Amniotic epithelial cell (primary cell): ENCODE measurements at places on chromosomes 2 and 18.
A peak's percentile ranks its signal among the peaks of the same experiment; 100 is the strongest.

GRCh38 chr2:39499336-39499735, 62.3 kb upstream of the MAP4K3 start:
- no peak for DNase-seq

DNA sequence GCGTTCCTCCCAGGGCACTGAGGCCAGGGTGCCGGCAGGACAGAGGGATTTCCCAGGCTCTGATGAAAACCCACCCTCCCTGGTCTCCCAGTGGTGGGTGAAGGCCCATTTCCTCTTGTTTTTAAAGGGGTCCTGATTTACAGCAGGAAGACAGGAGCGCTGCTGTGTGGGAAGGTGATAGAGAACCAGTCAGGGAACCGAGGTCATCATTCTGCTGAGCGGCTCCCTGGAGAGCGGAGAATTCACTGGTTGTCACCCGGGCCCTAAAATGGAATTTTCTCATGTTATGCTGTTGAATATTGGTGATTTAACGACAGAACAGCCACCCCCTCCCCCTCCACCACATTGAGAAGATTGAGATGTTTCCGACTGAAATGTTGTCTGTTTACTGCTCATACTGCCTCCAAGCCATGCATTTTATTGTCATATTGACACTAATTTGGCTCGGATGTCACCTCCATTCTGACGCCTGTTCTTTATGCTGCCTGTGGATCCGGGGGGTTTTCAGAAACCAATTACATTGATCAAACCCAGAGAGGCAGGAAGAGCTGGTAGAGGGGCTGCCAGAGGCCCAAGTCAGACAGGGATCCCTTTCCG, 225.2 kb downstream of the GLI2 start:
- no peak for DNase-seq

DNA sequence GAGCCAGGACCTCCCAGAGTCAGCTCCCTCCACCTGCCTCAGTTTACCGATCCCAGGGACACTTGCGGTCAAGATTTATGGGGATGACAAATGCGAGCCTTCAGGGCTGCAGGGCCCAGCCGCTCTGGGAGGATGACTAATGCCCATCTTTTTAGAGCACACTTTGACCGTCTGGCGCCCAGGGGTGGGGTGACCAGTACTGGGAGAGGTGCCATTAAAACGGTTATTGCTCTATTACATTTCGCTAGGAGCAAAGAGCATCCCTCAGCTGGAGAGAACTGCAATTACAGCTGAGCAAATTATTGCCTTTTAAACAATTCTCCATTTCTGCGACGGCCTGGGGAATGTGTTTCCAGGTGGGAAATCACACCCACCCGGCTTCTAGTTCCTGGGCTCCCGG, 42.6 kb upstream of the HPCAL1 start:
- no peak for DNase-seq

GRCh38 chr18:58640428-58640805, 11.5 kb upstream of the ALPK2 start:
- DNase-seq: peak; percentile 16

DNA sequence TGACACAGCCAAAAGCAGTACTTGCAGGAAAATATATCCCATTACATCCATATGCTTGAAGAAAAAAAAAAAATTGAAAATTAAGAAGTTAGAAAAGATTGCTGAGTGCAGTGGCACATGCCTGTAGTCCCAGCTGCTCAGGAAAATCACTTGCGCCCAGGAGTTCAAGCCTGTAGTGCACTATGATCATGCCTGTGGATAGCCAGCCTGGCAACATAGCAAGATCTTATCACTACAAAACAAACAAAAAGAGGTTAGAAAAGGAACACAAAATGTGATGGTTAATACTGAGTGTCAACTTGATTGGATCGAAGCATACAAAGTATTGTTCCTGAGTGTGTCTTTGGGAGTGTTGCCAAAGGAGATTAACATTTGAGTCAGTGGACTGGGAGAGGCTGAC, 361.9 kb downstream of the NYAP2 start:
- DNase-seq: no peak

DNA sequence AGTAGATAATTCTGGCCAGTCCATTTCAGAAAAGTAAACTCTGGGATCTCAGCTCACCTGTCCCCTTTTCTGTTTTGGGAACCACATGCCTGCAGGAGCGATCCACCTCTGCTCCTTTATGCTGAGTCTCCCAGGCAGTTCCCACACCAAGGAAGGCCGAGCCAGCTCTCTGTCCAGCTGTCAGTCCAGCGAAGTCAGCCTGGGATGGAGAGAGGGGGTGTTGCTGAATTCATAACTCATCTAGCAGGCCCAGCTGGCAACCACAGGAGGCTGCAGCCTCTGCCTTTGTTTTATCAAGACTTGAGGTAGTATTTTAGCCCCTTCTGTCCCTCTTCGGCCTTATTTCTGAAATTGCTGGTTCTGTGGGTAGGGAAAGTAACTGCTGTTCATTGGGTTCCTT, 209.9 kb downstream of the ARL4C start:
- DNase-seq: no peak

GRCh38 chr2:1758774-1759610, 14.7 kb upstream of the PXDN start:
- DNase-seq: no peak

GRCh38 chr2:8277921-8278571, 403.8 kb upstream of the ID2 start:
- DNase-seq: no peak

DNA sequence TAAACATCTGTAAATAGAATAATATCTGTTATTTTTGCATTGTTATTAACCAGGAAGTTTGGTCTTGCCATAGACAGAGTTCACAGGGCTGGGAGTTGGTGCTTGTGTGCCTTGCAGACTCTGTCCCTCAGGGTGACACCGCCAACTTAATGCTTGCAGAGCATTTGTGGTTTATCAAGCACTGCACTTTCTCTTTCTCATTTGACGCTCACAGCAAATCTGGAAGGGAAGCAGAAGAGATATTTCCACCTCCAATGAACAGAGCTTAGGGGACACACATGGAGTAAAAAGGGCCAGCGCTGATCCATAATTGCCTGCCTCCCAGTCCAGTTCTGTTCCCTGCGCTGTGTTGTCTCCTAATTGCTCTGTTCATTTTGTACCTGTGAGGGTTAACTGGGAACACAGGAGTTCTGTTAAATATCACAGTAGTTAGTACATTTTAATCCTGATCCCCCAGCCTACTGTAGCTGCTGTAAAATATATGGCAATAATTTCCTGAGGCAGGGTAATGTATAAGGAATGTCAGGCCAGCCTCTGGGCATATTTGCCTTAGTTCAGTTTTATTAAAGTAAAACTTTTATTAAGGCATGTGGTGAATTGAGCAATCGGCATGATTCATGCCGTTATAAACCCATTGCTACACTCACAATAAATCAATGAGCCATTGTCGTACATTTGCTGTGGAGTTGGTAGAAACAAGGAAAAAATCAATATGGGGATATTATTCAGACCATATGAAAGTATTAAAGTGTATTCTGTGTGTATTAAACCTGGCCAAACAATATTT, 182.5 kb upstream of the OSR1 start:
- DNase-seq: peak; percentile 92

- peak; percentile 98 for DNase-seq
Measured at GRCh38 chr2:74867841-74868658, 34.1 kb downstream of the HK2 start.

- peak; percentile 44 for DNase-seq
Measured at GRCh38 chr2:36366491-36367120, 11.0 kb downstream of the CRIM1 start.

DNA sequence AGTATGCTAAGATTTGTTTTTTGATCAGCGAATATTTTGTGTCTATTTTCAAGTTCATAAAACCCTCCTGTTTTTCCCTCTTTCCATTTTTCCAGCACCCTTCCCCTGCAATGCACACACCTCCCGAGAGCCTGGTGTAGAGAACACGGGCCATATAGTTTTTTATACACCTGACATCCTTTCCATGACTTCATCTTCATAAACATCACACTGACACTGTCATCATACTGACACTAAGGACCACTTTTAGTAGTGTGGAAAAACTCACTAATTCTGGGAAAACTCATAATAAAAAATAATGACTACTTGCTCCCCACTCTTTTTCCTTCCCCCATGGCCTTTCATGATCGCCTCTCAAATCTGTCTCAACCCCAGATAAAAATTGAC, 70.2 kb downstream of the EPHA4 start:
- no peak for DNase-seq

- DNase-seq: no peak
Measured at GRCh38 chr2:69214898-69215297, 172.1 kb downstream of the GFPT1 start.

DNA sequence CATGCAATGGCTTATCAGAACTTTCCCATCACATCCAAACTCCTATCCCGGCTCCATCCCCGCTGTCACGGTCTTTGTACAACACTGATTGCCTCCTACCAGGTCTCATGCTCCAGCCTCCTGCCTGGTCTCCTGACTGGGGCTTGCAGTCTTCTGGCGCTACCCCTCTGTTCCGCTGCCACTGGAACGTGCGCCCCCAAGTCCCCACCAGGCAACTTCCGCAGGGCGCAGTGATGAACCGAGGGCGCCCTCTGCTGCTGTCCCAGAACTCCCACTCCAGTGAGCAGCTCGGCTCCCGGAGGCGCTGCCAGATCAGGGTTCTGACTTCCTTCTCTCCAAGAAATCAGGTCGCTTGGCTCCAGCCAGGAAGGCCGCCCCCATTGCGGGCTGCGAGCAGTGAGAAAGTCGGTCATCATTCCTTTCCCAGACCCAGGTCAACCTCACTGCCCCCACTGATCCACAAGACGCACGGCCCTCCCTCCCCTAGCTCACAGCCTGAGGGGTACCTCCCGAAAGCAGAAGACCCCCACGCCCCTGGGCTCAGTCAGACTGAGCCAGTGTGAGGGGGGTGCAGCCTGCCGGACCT, 43.9 kb upstream of the RAB11FIP5 start:
- DNase-seq: peak; percentile 43

- no peak for DNase-seq
Measured at GRCh38 chr2:76721226-76721625, 801.0 kb downstream of the LRRTM4 start.

DNA sequence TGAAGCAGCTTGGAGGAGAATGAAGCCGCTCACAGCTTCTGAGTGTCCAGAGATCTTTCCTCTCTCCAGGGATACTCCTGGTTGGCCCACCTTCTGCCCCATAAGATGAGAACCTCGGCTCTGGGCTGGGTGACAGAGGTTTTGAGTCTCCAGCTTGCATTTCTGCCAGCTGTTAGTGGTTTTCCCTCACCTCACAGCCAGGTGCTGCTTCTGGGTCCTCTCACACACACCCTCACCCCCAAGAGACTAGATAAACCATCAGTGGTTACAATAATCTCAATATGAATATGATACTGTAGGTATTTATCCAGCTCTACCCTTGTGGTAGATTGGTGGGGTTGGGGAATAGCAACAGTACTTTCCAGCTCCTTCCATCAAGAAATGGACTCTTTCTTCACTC, 161.7 kb upstream of the SIX3 start:
- no peak for DNase-seq

- peak; percentile 49 for DNase-seq
Measured at GRCh38 chr2:10762651-10763460, 41.4 kb downstream of the ATP6V1C2 start.

GRCh38 chr2:30472326-30472725, 25.3 kb downstream of the LCLAT1 start:
- no peak for DNase-seq

GRCh38 chr2:14221466-14221865, 411.1 kb upstream of the LRATD1 start:
- no peak for DNase-seq

DNA sequence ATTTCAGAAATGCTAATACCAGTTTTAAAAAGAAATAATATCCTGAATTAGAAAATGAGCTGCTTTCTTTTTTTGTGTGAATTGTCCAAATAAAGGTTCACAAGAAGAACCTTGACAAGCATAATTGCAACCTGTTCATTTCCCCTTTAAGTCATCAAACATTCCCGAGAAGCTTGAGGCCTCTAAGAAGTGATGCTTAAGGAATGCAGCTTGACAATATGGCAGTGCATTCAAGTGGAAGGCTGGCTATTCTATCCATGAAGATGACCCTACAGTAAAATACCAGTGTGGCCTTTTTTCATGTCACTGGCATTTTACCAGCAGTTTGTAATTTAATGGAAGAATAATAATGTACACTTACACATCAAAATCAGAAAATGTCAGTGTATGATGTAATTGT, 216.7 kb downstream of the CTNNA2 start:
- no peak for DNase-seq

DNA sequence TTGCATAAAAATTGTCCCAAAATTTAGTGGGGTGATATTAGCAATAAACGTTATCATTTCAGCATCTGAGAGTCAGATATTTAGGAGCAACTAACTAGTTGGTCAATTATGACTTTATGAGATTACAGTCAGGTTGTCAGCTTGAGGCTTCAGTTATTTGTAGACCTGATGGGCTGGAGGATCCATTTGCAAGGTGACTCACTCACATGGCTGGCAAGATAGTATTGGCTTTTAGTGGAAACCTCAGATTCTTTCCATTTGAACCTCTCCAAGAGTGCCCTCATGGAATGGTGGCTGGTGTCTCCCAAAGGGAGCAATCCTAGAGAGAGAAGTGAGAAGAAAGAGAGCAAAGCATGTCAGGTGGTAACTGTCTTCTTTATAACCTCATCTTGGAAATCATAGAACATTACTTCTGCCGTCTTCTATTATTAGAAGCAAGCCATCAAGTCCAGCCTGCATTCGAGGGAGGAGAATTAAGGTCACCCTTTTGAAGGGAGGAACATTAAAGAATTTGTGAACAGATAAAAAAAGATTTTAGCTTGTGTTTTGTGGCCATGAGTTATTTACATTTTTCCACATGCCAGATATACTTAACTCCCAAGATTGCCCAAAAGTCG, 92.5 kb downstream of the HAUS1 start:
- DNase-seq: peak; percentile 25

GRCh38 chr2:144693179-144693578, 173.3 kb upstream of the ZEB2 start:
- no peak for DNase-seq

DNA sequence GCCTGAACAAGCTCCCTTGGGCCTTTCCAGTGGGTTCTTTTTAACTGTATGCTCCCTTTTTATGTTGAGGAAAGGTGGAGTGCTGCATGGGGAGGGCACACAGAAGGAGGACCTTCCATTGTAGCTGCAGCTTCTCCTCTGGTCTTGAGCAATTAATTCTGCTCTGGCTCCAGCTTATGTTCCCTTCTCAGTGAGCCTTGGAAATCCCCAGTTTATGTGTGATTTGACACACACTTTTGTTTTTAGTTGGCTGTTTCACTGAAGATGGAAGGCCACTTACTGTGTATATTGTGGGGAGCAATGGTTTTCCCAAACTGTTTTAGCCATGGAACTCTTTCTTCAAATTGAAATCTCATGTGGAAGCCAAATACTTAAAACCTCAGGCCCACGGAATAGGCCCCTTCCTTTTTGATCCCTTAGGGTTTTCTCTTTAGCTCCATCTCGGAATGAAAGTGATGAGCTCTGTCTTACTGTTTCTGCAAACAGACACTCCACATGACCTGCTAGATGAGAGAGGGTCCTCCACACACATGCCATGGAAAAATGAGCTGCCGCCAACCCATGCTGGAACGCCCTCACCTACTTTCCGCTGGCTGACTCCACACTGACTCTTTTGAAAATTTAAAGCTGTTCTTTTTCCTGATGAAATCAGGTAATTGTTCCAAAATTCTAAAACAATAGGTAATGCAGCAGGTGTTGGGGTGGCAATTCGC, 280.9 kb upstream of the SIX2 start:
- no peak for DNase-seq

GRCh38 chr18:49843778-49844625, 30.7 kb upstream of the ACAA2 start:
- no peak for DNase-seq

- no peak for DNase-seq
Measured at GRCh38 chr2:120303177-120303576, 42.8 kb upstream of the INHBB start.
